ENCODE measurements at places on chromosomes 1 and 21. TPM values are rescaled to one million over a fixed set of nuclear protein-coding genes. Genes with fewer than 3 reads are reported as not detected.
A peak's percentile ranks its signal among the peaks of the same experiment; 100 is the strongest.

Gene RAB3B
- 0.18 TPM for total RNA-seq

Gene GJA9
- not detected for total RNA-seq

Gene PLEKHO1
- total RNA-seq, result 64.6 TPM

Gene CD58
- total RNA-seq, result 14.8 TPM

GRCh38 chr1:5370311-5370710, 621.9 kb downstream of the NPHP4 start:
- no peak for DNase-seq

DNA sequence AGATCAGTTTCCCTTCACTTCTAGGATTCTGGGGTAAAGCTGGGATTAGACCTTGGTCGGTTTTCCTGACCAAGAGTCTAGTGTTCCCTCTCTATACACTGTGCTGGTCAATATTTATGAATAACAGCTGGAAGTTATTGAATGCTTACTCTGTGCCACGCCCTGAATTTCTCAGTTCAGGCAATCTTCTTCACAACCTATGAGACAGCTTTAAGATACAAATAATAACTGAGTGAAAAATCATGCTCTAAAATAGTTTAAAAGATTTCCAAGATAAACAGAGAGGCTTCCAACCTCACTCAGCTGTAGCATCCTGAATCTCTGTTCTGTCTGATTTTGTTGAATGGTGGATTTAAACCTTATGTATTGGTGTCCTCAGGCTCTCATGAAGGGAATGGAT, 72.2 kb downstream of the GNG12 start:
- DNase-seq, result peak; percentile 59

- DNase-seq, result peak; percentile 99
These were observed at the start of gene USP48 for GRCh38 chr1:21782868-21783678. TSS of gene USP48 (minus strand) at chr1:21783149. CDS start at chr1:21782957, 192 bp downstream.

DNA sequence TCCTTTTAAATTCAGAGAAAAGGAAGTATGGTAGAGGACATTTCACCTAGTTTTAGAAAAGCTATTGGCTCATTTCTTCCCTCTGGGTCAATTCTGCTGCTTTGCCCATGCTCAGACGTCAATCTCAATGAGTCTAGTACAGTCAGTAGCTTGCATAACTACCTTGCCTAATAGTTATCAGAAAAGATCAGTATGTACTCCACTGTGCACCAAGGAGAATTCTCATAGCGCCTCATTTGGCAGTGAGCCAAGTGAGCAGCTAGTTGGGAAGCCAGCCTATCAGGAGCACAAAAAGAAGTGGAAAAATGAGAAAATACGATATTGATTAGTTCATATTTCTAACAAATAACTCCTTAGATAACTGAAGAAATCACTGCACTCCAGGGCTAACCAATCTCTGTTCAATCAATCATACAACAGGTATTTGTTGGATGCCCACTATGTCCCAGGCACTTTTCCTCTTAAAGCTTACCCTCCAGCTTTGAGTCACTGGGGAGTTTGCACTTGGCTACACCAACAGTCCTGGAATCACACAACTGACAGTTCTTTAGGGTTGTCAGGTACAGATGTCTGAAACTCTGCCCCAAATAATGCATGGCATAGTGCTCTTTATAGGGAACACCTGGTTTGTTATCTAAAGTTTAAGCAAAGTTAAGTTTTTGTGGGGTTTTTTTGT, 50.2 kb downstream of the PRDX6 start:
- DNase-seq, result no peak

DNA sequence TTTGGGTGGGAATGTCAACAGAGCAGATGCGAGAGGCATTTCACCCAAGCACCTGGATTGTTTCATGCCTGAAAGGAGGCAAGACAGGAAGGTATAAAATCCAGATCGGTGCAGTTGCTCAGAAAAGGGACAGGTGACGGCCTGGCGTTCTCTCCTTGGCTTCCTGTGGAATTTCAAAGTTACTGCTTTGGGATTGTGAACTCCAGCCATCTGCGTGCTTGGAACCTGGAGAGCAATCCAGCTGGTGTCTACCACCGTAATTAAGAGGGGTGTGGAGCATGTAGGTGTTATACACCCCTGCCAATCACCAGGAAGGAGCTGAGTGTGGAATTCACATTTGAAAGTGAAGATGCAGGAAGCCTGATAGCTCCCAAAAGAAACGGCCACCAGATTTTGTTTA, 286.1 kb downstream of the KIF26B start:
- no peak for DNase-seq

GRCh38 chr1:145979746-145980456, 15.4 kb downstream of the POLR3GL start:
- no peak for DNase-seq

GRCh38 chr1:193581341-193581740, 394.9 kb upstream of the B3GALT2 start:
- DNase-seq, result peak; percentile 52

GRCh38 chr1:6599141-6599975, 3.3 kb downstream of the KLHL21 start:
- no peak for DNase-seq

DNA sequence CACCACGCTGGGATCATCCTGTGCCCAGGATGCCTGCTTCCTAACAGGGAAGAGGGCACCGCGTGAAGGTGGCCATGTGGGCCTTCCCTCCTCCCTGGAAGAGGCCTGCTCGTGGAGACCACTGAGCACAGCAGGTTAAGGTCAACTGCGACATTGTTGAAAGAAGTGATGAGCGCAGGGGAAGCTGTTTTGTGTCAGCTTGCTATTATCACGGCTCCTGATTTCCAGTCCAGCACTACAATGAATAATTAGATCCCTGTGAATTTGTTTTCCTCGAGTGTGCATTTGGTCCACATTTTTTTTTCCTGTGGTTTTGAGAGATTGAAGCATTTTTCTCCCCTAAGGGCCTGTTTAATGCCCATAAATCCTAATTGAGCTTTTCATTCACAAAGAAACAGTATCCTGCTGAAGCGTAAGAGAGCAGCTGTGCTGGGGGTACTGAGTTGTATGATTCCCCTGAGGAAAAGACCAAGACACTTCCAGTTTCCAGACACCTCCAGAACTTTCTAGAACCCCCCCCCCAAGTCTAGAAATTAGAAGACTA, 204.9 kb downstream of the KCNJ6 start:
- DNase-seq, result peak; percentile 11

DNA sequence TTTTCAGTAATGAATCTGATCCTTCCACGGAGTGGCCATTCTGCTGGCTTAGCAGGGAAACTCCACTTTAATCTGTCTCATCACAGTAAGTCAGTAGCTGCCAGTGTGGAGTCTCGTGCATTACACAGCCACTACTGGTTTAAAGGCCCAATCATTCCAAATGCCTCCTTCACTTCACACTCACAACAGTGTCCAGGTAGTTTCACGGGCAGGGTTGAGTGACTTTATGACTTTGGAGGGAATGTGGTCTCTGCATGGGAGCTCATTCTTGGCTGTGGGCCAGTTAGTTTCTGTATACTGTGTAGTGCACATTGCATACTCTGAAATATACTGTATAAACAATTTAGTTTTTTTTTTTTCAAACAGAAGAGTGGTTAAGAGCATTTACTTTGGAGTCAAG, 34.6 kb upstream of the C1orf87 start:
- no peak for DNase-seq

DNA sequence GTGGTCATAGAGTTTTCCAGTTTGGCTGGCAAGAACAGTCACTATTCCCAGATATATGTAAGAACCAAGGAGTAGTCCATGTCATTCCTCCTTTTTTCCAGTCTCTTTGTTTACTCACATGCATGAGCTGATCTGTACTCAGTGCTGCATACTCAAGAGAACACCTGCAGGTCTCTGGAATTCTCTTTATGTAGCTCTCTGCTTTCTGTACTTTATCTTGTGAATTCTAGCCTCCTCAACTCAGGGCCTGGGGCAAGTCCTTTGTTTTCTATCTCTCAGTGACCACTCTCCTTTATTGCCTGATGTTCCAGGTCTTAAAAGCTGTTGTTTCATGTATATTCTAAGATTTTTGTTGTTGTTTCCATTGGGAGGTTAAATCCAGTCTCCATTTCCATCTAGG, 478.9 kb downstream of the DPYD start:
- DNase-seq, result no peak

- DNase-seq, result no peak
These were observed 4.2 kb downstream of the NPPB start for GRCh38 chr1:11854519-11854918.

GRCh38 chr1:107535091-107535490, 394.3 kb downstream of the NTNG1 start:
- peak; percentile 24 for DNase-seq
